ENCODE measurements at places on chromosomes 4 and X. TPM values are rescaled to one million over a fixed set of nuclear protein-coding genes. Genes with fewer than 3 reads are reported as not detected.

RHOXF2B gene
- not detected for total RNA-seq

DNA sequence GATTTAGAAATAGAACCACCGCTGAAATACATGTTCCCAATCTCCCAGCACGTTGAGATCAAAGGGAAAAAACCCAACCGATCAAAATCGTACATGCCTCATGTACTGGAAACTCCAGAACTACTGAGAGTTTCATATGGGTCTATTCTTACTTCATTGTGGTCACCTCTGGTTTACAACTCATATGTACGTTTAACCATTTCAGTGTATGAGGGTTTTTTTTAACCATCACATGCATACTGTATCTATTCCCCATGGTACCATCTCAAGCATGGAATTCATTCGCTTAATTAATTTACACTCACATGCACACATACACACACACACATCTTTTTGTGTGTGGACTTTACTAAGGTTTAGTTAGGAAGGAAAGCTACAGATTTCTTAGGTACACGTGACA is 46.0 kb upstream of the CLNK start:
- no peak overlapping the region for H3K27ac ChIP-seq
- no peaks in the 10 kb centered on the region for H3K27me3 ChIP-seq
- no peak for DNase-seq
- H3K36me3 ChIP-seq, result no peaks in the 10 kb centered on the region
- H3K4me1 ChIP-seq, result no peaks in the 10 kb centered on the region

DNA sequence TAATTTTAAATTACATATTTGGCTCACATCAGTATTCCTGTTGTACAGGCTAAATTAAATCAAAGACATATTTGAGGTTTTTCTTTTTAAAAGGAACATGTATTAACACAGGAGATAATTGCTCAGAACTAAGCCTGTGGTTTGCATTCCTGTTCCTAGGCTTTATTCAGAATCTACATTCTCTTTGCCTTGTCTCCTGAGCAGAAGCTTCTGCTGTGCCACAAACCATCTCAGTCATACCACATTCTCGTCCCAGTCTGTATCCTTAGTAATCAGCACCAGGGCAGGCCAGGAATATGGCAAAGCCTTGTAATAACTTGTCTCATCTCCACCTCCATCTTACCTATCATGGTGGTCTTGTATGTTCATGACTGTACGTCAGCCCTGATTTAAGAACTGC is 162.8 kb downstream of the ARHGAP24 start:
- no peaks in the 10 kb centered on the region for H3K36me3 ChIP-seq
- no peak for DNase-seq
- no peaks in the 10 kb centered on the region for H3K27me3 ChIP-seq
- H3K4me1 ChIP-seq, result no peaks in the 10 kb centered on the region

DNA sequence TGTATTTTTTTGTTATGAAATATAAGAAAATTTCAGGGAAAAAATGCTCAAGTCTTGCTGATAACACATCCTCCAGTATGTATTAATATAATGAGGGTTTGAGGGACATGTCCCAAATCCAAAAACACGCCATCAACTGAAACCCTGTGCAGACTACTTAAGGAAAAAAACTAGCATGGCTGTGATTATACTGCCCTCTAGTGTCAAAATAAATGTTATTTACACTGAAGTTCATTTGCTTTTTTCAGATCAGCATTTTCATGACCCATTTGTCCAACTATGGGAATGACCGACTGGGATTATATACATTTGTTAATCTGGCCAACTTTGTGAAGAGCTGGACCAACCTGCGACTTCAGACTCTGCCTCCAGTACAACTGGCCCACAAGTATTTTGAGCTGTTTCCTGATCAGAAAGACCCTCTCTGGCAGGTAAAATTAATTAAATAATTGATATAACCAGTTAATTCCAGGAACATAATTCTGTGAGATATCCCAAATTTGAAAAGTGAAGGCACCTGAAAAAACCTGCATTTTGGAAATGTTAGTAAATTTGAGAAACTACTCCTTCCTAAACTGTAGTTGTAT is 128.5 kb downstream of the PRSS12 start:
- no peak overlapping the region for H3K4me3 ChIP-seq
- no peaks in the 10 kb centered on the region for H3K27me3 ChIP-seq
- H3K27ac ChIP-seq, result no peak overlapping the region
- no peaks in the 10 kb centered on the region for H3K4me1 ChIP-seq
- H3K36me3 ChIP-seq, result no peaks in the 10 kb centered on the region
- no peak for DNase-seq

DNA sequence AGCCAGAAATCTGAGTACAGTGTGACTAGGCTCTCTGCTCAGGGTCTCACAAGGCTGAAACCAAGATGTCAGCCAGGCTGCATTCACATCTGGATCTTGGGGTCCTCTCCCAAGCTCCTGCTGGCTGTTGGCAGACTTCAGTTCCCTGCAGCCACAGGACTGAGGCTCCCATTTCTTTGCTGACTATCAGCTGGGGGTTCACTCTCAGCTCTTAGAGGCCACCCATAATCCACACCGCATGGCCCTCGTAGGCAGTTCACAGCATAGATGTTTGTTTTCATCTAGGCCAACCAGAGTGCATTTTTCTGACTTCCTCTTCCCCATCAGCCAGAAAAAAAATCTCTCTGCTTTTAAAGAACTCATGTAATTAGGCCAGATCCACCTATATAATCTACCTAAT is 8.2 kb upstream of the WDR44 start:
- no peak overlapping the region for H3K4me3 ChIP-seq
- DNase-seq, result no peak

FRYL gene
- 141 TPM for total RNA-seq

AFP gene
- not detected for total RNA-seq

- peaks cover 1% of the 10 kb centered on the region for H3K27me3 ChIP-seq
- H3K4me1 ChIP-seq, result no peaks in the 10 kb centered on the region
- H3K4me3 ChIP-seq, result no peak overlapping the region
- no peak for DNase-seq
- H3K27ac ChIP-seq, result no peak overlapping the region
Observed at GRCh38 chr4:42824278-42824977, 68.1 kb upstream of the GRXCR1 start.

GRCh38 chr4:108157655-108158054 is 11.1 kb downstream of the LEF1 start:
- H3K36me3 ChIP-seq, result no peaks in the 10 kb centered on the region
- peaks cover 2% of the 10 kb centered on the region for H3K27me3 ChIP-seq
- H3K4me3 ChIP-seq, result no peak overlapping the region
- H3K4me1 ChIP-seq, result no peaks in the 10 kb centered on the region
- no peak overlapping the region for H3K27ac ChIP-seq
- no peak for DNase-seq

GRCh38 chrX:149267878-149268813 is 237.0 kb downstream of the IDS start:
- no peak overlapping the region for H3K27ac ChIP-seq
- H3K27me3 ChIP-seq, result no peaks in the 10 kb centered on the region
- no peaks in the 10 kb centered on the region for H3K4me1 ChIP-seq
- no peaks in the 10 kb centered on the region for H3K36me3 ChIP-seq

TEX13D gene
- total RNA-seq, result not detected

DNA sequence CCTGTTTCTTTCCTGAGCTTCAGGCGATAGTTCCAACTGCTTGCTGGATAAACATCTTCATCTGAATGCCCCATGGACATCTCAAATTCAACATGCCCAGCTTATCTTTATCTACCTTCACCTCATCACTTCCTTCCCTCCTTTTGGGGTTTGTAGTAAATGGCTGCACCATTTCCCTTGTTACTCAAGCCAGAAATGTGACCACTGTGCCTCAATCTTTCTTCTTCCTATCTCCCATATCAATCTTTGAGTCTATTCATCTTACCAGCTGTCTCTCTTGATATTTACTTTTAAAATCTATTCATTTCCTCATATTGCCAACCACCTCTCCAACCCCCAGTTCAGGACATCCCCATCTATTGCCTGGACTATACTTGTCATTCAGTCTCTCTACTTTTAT is 155.4 kb downstream of the PPA2 start:
- H3K36me3 ChIP-seq, result no peaks in the 10 kb centered on the region
- H3K4me1 ChIP-seq, result no peaks in the 10 kb centered on the region
- no peak overlapping the region for H3K27ac ChIP-seq
- H3K27me3 ChIP-seq, result no peaks in the 10 kb centered on the region
- no peak overlapping the region for H3K4me3 ChIP-seq
- DNase-seq, result no peak

DNA sequence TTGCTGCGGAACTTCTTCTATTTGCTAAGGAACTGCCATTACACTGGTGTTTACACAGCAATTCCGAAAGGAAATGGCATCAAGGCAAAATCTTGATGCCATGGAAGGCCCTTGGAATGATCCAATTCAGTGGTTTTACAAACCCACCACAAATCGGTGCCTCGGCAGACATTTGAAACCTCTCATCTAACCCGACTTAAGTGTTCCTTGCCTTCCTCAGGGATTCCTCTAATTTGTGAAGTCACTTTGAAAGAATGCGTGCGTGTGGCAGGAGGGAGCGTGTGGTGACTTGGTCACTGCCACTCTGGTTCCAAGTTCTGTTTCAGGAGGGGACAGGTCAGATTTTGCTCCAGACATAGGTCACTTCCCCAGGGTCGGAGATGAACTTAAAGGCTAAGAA is 4.8 kb downstream of the NOP14 start:
- no peak overlapping the region for H3K4me3 ChIP-seq
- H3K36me3 ChIP-seq, result peaks cover 3% of the 10 kb centered on the region
- no peaks in the 10 kb centered on the region for H3K4me1 ChIP-seq
- no peak overlapping the region for H3K27ac ChIP-seq

- no peak overlapping the region for H3K27ac ChIP-seq
- H3K27me3 ChIP-seq, result no peaks in the 10 kb centered on the region
- no peak for DNase-seq
Observed at GRCh38 chr4:152243896-152244595, 291.8 kb downstream of the FBXW7 start.

Data from aorta (tissue), 5 donors.